ENCODE measurements at places on chromosomes 2 and 18.

- DNase-seq: no peak
Observed at GRCh38 chr2:145748927-145749326, 1229.0 kb upstream of the ZEB2 start.

GRCh38 chr2:232842689-232843088, 27.4 kb upstream of the SNORC start:
- DNase-seq: no peak

- DNase-seq: no peak
Observed at GRCh38 chr2:8441986-8442385, 239.9 kb upstream of the ID2 start.

- no peak for DNase-seq
Observed at GRCh38 chr2:123609077-123609476, 416.0 kb upstream of the CNTNAP5 start.

DNA sequence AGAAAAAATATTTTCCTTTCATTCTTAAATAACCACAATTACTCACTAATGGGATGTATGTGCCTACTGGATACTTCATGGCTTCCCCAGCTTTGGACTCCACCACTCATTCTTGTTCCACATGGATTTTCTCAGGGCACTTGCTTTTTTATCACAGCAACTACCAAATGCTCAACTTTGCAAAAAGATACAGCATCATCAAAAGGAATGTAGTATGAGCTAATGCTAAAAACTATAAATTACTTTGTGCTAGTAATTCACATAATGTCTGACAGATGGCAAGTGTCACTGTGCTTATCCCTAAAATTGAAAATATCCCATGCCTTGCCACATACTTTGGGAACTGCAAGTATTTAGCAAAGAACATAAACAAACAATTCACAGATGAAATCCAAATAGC, 130.4 kb upstream of the ZFP36L2 start:
- DNase-seq: no peak

Data from lower lobe of right lung (tissue), 2 donors.